Muscle of leg (tissue), 16 donors: ENCODE measurements at places on chromosomes 12 and 14. TPM values are rescaled to one million over a fixed set of nuclear protein-coding genes. Genes with fewer than 3 reads are reported as not detected.

C12orf75 gene
- 8.5 TPM for total RNA-seq

SLC25A47 gene
- 0.09 TPM for total RNA-seq

- H3K4me3 ChIP-seq: no peak overlapping the region
- no peaks in the 10 kb centered on the region for H3K36me3 ChIP-seq
- no peak for DNase-seq
- peaks cover 16% of the 10 kb centered on the region for H3K4me1 ChIP-seq
Observed at GRCh38 chr12:32034045-32034444, 72.6 kb upstream of the BICD1 start.

DNA sequence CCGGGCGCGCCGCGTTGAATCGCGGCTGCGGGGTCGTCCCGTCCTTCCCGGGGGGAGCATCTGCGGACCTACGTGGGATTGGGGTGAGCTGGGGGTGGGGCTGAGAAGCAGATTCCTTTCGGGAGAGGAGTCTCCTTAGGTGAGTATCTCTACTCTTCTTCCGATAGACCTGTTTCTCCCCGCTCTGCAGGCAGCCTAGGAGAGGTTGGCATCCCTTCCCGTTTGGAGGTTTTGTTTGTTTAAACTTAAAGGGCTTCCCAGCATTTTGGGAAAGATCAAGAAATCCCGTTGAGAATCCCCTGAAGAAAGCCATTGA lies 411 bp downstream of the TTLL5 start:
- no peaks in the 10 kb centered on the region for H3K27me3 ChIP-seq
- H3K36me3 ChIP-seq: no peaks in the 10 kb centered on the region
- H3K27ac ChIP-seq: peak overlapping the region; percentile 91
- H3K4me1 ChIP-seq: peaks cover 9% of the 10 kb centered on the region
- no peak for DNase-seq
- H3K4me3 ChIP-seq: peak overlapping the region; percentile 89

GRCh38 chr12:114384739-114385138 lies 21.2 kb downstream of the TBX5 start:
- no peak overlapping the region for H3K27ac ChIP-seq
- H3K27me3 ChIP-seq: peaks cover 10% of the 10 kb centered on the region
- H3K4me1 ChIP-seq: no peaks in the 10 kb centered on the region
- H3K4me3 ChIP-seq: no peak overlapping the region
- no peaks in the 10 kb centered on the region for H3K36me3 ChIP-seq
- DNase-seq: peak; percentile 47

DNA sequence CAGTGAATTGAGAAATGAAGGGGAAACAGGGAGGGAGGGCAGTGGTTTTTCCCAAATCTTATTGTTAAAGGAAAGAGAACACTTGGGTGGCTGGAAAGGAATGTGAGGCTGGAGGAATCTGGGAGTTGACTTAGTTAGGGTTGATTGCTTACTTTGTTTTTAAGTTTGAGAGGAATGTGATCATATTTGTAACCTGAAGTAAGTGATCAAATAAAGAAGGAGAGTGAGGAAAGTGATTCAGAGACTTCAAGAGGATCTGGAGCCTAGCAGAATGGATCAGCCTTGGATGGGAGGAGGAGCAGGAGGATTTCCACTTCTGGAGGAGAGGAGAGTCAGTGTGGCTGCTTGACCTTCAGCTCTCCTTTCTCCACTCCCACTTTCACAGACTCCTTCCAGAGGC lies 6.0 kb upstream of the LRP6 start:
- no peak overlapping the region for H3K4me3 ChIP-seq
- H3K4me1 ChIP-seq: peaks cover under 1% of the 10 kb centered on the region

ARHGDIB gene
- 37.9 TPM for total RNA-seq

OR4E2 gene
- not detected for total RNA-seq

TAS2R50 gene
- 1.6 TPM for total RNA-seq

GPR132 gene
- 0.75 TPM for total RNA-seq
